ENCODE measurements at places on chromosomes 2 and 18. TPM values are rescaled to one million over a fixed set of nuclear protein-coding genes. Genes with fewer than 3 reads are reported as not detected.

GRCh38 chr2:72147303-72147971 lies at the start of gene CYP26B1:
CYP26B1 (minus strand) TSS chr2:72147862; CDS start chr2:72147834, 28 bp downstream.
- no peak for DNase-seq

DNA sequence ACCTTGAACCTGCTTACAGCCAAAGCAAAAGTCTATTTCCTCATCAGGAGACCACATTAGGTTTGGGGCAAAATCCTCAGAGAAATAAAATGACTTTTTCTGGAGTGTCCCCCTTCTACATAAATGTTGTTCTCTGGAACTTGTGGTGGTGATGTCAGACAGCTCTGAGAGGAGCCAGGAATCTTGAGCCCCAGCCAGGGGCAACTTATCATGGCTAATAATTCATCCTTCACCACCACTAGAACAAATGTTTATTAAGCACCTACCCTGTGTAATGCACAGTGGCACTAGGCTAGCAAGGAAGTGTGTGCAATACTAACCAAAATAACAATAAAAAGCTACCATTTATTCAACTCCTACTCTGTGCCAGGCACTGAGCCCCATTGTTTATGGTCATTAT lies 9.0 kb upstream of the BMP10 start:
- DNase-seq = no peak

DNA sequence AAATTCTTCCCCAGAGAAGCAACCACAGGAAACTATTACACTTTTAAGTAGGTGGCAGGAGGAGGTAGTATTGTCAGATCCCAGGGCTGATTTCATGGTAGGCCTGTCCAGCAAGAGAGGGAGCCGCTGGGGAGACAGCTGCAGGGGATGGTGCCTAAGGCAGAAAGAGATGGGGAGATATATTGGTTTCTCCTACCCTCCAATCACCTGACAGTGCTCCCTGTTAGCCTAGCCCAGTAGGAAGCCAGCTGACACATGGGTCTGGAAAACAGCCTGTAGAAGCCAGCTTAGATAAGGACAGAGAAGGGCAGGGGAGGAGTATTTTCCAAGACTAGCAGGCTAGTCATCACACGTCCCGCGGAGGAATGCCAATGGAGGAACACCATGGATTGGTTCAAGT lies 8.2 kb upstream of the SPOPL start:
- DNase-seq = no peak

GRCh38 chr2:60470340-60470739 lies 83.1 kb downstream of the BCL11A start:
- no peak for DNase-seq

GRCh38 chr2:29456429-29456828 lies 341.2 kb downstream of the CLIP4 start:
- no peak for DNase-seq

Gene RGPD4
- 0.02 TPM for total RNA-seq

DNA sequence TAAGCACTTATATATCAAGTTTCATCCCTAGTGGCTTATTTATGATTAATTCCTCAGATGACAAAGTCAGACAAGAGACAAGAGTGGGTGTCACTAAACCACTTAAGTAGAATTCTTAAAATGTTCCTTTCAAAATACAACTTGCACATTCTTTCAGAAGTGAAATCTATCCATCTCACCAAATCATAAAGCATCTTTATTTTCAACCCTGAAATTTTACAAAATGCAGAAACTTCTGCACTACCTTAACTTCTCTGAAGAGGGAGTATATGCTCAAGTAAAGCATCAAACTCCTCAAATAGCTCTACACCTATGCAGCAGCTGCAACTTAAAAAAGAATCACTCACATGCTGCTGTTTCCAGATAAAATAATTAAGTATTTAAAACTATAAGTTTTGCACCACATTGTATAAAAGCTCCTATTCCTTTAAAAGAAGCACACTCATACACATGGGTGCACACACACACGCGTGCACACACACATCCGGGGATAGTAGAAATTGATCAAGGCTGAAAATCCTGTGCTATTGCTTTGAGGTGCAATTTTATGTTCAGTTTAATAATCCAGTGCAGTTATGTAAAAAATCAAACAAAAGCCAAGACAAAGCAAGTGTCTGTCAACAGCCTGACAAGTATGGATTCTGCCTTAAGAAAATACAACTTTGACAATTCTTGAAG lies 244.5 kb downstream of the TCF4 start:
- DNase-seq = no peak

- DNase-seq = peak; percentile 31
Measured at GRCh38 chr2:74379851-74380789, at the start of gene DCTN1. DCTN1 (minus strand) TSS chr2:74380311; CDS start chr2:74380037, 274 bp downstream.

Gene SCYGR4
- total RNA-seq = not detected

- DNase-seq = no peak
Measured at GRCh38 chr2:35973132-35973736, 382.3 kb upstream of the CRIM1 start.

Gene IFIH1
- 65.5 TPM for total RNA-seq

DNA sequence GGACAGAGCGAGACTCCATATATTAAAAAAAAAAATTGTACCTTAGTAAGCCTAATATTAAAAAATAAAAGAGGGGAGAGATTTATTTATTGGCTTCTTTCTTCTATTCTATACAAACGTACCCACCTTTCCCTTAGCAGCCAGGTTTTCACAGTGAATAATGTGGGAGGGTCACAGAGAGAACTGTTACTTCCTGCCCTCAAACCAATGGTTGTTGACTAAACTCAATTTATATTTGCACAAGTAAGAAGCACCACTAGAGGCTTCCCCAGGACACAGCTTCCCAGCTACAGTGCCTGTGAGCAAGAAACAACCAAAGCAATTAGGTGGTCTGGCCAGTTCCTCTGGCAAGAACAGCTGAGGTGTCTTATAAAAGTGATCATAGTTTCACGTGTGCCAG lies 28.9 kb upstream of the GALR1 start:
- no peak for DNase-seq

Gene NMUR1
- 0.60 TPM for total RNA-seq

Gene BUB1
- 141 TPM for total RNA-seq

Gene B3GNT7
- not detected for total RNA-seq

Gene AP1S3
- 7.5 TPM for total RNA-seq

DNA sequence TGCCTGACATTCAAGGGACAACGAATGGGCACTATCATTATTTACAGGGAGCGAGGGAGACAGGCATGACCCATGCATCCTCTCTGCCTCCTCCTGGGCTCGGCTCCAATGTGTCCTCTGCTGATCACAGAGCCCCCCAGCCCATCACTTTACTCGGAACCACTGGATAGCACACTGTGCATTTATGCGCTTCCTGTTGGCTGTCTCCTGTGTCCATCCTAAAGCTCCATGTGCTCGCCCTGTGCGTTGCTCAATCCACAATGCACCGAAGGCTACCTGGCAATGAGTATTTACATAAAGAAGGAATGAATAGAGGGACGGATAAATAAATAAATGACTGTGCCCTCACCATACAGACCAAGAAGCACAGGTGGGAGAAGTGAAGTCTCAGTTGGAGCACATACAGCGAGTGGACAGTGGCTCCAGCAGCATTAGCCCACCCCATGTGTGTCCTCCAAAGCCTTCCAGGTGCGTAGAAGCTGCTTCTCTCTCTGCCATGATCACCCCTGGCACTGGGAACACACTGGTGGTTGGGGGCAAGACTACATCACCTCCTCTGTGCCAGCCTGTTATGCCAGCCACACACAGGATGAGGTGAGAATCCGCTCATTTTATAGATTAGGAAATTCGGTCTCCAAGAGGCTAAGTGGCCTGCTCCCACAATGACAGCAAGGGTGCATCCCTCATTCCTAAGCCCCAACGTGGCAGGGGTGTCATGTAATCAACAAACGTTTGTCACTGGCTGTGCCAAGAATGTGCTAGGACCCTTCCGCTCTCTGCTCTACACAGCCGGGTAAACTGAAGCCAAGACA lies 2.3 kb upstream of the GDF7 start:
- DNase-seq = no peak

GRCh38 chr2:236336575-236337464 lies 72.6 kb upstream of the ASB18 start:
- DNase-seq = no peak
